Cortex of kidney (tissue), 1 donor: ENCODE measurements at places on chromosomes 4 and X.

- DNase-seq = no peak
Measured at GRCh38 chrX:262381-262909, 18.7 kb upstream of the PLCXD1 start.

DNA sequence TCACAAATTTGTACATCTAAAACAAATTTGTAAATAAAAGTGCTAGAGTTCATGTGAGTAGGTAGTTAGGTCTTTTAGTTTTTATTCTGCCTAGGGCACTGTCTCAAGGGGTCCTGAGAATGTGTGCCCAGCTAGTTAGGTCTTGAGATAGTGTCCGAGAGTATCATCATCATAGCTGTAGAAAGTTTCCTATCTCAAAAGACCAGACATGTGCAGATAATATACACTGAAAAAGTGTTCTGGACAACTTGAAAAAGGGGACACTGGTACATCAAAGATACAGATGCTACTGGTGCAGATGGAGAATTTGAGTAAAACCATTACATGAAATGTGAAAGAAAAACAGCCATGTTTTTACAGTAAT, 1.8 kb upstream of the ZCCHC4 start:
- no peak for DNase-seq

GRCh38 chr4:74376888-74377483, 12.0 kb downstream of the EREG start:
- no peak for DNase-seq

GRCh38 chr4:119587796-119588195, 40.8 kb downstream of the PDE5A start:
- DNase-seq = no peak

DNA sequence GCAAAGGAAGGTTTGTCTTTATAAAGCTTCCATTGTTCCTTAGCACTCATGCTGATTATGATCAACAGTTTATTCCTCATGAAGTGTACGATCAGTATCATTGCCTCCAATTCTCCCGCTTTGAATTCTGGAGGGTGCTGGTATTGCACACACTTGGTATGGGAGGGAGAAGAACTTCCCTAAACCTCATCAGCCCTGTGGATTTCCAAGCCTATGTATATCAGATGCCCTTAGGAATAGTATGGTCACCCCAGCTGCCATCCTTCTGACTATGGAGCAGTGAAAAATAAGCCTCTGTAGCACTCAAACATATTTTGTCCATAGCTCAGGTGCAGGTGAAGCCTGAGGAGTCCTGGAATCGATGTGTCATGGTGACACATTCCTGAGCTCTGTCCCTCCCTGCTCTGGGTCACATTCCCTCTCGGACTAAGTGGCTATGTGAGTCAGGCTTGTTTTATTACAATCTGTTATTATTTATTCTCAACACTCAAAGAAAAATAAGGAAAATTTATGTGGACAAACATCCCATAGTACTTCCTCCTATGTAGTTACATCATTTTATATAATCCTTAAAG, 2.0 kb upstream of the ZDHHC9 start:
- no peak for DNase-seq

GRCh38 chr4:140703463-140703862, 52.7 kb downstream of the TBC1D9 start:
- no peak for DNase-seq

DNA sequence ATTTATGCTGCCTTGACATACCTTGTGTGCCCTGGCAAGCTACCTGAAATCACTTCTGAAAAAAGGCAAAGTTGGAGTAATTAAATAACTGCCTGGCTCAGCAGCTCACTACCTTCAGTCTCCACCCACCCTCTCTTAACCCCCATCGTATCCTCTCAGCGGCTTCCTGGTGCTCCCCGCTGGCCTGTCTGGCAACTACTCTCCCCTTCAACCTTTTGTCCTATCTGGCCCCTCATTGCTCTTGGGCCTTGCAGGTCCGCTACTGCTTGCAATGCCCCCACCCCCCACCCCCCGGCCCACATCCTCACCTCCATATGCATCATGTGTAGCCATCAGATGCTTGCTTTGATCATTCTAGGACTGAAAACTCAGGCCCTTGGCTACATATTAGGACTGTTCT, 34.5 kb downstream of the PRPS1 start:
- no peak for DNase-seq

GRCh38 chr4:88696630-88697029, 999 bp downstream of the NAP1L5 start:
- no peak for DNase-seq

DNA sequence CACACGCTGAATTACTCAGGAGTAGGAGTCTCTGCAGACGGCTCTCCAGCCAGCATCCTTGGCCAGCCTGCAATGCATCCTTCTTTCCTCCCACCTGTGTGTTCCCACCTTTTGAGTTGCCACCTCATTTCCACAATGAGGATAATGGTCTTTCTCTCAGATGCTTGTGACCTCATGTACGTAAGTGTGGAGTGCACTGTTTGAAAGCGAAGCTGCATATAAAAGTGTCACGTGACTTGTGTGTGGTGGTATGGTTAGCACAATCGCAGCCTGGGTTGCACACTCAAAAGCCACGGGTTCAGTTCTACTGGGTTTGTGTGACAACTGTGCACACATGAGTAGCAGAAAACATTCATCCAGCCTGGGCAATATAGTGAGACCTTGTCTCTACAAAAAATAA, 12.0 kb upstream of the MFAP3L start:
- no peak for DNase-seq

DNA sequence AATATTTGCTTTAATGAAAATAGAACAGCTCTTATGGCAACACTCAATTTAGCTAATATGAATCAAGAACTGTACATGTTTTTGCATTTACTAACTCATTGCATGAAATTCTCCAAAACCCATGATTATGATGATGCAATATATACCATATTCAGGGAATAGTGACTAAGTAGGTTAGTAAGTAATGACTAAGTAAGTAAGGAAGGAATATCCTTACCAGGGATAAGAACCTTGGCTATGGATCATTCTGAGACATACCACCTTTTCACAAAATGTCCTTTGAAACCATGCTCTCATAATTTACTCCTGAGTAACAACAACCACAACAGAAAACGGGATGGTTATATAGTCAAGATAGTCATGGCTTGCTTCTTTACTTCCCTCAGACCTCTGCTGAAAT, 1513.0 kb downstream of the STIM2 start:
- DNase-seq = no peak

DNA sequence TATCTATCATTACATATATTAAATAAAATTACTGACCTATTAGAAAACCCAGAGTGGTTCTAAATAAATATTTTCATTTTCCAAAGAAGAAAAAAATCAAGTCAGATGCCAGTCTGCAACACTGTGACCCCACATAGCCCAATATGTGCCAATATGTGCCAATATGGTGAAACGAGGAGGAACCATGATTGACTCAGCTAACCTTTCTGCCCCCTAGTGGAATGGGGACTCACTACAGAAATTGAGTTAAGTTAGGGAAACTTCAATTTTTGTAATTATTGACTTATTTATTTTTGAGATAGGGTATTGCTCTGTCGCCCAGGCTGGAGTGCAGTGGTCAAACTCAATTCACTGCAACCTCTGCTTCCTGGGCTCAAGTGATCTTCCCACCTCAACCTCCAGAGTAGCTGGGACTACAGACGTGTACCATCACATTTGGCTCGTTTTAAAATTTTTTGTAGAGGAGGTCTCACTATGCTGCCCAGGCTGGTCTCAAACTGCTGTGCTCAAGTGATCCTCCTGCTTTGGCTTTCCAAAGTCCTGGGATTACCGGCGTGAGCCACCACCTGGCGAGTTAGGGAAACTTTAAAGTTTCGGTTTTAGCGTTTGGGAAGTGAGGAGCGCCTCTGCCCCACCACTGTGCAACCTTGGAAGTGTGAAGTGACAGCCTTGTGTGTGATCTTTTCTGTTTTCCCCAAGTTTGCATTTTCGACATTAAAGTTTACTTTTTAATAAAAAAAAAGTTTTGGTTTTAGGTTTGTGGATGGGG, 116.8 kb upstream of the SHISA3 start:
- DNase-seq = no peak

DNA sequence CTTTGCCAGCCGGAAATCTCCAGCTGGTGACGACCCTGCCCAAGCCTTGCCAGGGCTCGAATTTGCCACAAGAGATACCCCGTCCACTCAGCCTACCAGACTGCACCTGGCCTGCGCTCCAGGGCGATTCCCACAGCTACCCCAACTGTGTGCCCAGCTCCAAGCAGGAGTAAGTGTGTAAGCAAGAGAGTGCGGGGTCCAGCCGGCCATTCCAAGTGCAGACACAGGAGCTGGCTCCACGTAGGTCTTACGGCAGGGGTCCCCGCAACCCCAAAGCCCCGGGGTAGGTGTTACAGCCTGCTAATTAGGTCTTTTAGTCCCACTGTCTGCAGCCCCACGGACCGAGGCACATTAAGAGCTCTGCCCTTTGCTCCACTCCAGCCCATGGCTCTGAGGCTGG, 1305.2 kb downstream of the ARAP2 start:
- DNase-seq = no peak

DNA sequence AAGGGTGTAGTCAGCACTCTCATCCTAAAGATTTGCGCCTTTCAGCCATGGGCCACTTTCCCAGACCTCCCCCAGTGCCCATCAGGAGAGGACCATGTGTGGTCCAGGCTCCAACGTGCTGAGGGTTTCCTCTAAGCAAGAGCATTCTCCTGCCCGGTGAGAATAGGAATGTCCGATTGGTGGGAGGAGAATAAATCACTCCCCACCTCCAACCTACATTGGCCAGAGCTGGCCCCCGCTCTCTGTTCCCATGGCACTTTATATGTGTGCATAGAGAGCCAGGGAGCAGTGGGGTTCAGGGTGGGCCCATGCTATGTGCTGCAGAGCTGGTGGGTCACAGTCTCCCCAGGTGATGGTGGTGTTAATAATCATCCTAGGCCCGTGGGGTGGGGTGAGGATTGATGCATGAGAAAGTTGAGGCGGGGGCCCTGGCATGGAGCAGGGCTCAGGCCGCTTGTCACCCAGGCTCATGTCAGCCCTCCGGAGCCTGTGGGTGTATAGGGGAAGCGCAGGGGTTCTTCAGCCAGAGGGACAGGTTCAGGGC, 6.8 kb upstream of the SORCS2 start:
- no peak for DNase-seq

GRCh38 chrX:91331476-91331875, 103.2 kb upstream of the PABPC5 start:
- no peak for DNase-seq

GRCh38 chrX:3154386-3154975, 113.2 kb downstream of the ARSF start:
- no peak for DNase-seq

- DNase-seq = no peak
Measured at GRCh38 chr4:82038936-82039335, 334.9 kb downstream of the HNRNPD start.

GRCh38 chr4:26233350-26233749, 87.5 kb upstream of the RBPJ start:
- DNase-seq = no peak

- no peak for DNase-seq
Measured at GRCh38 chr4:26044524-26044923, 130.5 kb downstream of the SMIM20 start.

DNA sequence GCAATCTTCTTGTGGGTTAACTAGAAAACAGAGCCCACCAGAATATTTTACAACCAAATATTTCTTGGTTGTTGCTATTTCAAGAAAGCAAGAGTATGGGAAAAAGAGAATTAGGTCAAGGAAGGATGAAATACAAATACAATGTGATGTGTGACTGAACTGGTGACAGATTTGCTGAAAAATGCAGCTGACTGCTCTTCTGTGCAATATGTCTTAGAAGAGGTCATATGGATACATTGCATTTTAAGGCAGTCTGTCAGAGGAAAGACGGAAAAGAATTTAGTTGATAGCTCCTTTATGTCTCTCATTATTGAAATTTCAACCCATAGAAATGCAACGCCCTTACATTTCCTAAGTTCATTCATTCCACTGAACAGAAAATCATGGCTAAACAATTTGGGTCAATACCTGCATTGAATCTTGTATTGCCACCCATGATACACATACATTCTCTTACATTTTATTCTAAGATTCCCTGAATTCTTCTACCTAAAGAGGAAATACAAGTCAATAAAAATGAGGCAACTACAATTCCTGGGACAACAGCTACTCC, 423.1 kb downstream of the ADAM29 start:
- no peak for DNase-seq

DNA sequence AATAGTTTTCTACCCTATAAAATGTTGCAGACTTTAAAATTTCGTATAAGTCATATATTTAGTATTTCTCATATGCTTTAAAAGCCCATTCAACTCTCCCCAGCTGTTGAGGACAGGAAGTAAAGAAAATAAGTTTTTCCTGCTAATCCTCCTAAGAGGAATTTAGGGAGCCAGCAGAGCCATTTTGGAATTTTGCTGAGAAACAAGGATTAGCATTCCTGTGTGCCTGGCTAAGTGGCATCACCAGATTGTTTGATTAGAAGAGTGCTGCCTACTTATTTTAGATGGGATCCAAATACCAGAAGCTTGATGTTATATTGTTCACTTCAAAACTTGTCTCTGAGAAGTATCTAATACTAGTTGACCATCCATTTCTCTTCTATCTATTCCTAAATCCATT, 131.2 kb upstream of the HHIP start:
- DNase-seq = no peak

DNA sequence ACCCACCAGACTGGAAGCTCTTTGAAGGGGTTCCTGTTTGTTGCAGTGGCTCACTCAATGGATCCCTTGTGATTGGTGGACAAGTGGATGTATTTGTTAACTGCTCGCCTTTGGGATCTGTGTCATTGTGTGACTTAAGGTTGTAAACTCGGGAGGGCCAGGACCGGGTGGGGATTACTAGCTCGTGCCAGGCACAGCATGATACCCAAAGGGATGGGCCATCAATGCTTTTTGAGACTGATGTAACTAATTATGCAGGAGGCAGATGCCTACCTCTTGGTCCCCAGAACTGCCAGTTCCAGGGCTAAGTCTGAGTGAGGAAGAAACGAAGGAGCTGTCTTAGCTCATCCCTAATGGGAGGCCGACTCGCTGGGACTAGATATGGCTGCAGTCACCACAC, 27.7 kb downstream of the UTP14A start:
- DNase-seq = no peak

- no peak for DNase-seq
Measured at GRCh38 chr4:113468165-113469022, 293.1 kb downstream of the CAMK2D start.

DNA sequence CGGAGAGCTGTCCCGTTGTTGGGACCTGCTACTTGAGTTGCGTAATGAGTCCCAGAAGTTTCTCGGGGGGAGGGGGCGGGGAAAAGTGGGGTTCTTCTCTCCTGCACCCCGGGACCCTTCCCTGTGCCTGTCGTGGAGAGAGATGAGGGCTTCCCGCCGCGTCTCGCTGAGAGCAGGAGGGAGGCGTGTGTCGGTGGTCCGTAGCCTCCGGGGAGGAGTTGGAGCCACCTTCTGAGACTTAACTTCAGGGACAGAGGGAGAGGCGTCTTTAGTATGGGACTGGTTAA, 698 bp downstream of the AFF1 start:
- no peak for DNase-seq

DNA sequence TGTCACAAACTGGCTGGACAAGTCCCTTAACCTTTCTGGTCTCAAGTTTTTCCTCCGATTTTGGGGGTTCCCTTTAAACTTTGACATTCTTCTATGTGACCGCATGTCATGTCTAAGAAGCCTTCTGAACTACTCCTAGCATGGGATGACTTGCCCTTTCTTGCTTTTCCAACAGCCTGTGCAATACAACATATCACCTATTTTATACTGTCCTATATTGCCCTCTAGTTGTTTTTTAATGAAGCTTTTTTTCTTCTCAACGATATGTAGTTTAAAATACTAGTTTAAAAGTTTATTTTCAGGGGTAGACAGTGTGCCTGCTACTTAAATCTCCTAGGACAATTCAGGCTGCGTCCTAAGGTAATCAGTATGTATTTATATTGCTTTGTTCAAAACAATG, 1.0 kb upstream of the IGBP1 start:
- no peak for DNase-seq

GRCh38 chrX:130552444-130553073, 150.8 kb downstream of the RBMX2 start:
- no peak for DNase-seq
